ENCODE measurements at places on chromosomes 16 and 17. TPM values are rescaled to one million over a fixed set of nuclear protein-coding genes. Genes with fewer than 3 reads are reported as not detected.

SCNN1B gene
- total RNA-seq = not detected

RASD1 gene
- total RNA-seq = 1.4 TPM

QPRT gene
- total RNA-seq = 218 TPM

ABR gene
- total RNA-seq = 12.4 TPM

- peaks cover 4% of the 10 kb centered on the region for H3K4me1 ChIP-seq
These were observed 6.2 kb upstream of the SPATA2L start for GRCh38 chr16:89707695-89708094.

DNA sequence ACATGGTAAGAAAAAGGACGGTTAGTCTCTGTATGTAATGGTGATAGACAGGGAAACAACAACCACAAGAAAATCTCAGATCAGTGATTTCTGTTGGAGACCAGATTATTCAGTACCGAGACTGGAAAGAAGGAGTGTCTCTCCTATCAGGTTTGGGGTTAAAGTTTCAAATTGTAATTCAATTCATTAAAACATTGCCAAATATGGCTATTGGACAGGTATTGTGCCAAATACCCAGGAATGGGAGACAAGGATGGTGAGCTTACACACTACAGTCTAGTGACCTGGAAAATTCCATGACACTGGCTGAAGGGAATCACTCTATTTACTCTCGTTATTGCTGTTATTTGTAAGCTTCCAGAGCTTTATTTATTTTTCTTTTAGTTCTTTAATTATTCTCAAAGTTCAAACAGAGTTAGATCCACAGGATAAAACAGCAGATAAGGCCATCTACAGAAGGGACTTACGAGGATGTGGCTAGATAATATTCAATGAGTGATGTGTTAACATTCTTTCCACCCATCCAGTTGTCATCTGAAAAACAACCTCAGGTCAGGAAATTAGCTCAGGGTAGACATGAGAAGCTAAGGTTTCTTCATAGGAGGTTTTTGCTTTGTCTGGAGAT is 25.1 kb upstream of the MMD start:
- H3K27me3 ChIP-seq = no peaks in the 10 kb centered on the region
- H3K4me3 ChIP-seq = no peak overlapping the region
- peak overlapping the region; percentile 88 for H3K27ac ChIP-seq
- no peaks in the 10 kb centered on the region for H3K36me3 ChIP-seq

GRCh38 chr17:40763752-40764151 is 8.2 kb downstream of the KRT26 start:
- no peaks in the 10 kb centered on the region for H3K27me3 ChIP-seq
- no peak for DNase-seq
- H3K27ac ChIP-seq = no peak overlapping the region
- no peaks in the 10 kb centered on the region for H3K36me3 ChIP-seq
- H3K4me3 ChIP-seq = no peak overlapping the region

Measured in HepG2 (cell line).